Stimulated activated CD8-positive, alpha-beta memory T cell treated with anti-CD3 and anti-CD28 coated beads, Interleukin-15, amount 100 ng/mL, for 4 hours (primary cell): ENCODE measurements at places on chromosomes 2 and 18.
A peak's percentile ranks its signal among the peaks of the same experiment; 100 is the strongest.

- no peak for DNase-seq
These were observed 55.2 kb upstream of the FAM136A start for GRCh38 chr2:70356941-70357683.

- DNase-seq, result no peak
These were observed 29.3 kb downstream of the CYP26B1 start for GRCh38 chr2:72118386-72118785.

GRCh38 chr2:223877721-223878410 lies 40.5 kb upstream of the AP1S3 start:
- no peak for DNase-seq

DNA sequence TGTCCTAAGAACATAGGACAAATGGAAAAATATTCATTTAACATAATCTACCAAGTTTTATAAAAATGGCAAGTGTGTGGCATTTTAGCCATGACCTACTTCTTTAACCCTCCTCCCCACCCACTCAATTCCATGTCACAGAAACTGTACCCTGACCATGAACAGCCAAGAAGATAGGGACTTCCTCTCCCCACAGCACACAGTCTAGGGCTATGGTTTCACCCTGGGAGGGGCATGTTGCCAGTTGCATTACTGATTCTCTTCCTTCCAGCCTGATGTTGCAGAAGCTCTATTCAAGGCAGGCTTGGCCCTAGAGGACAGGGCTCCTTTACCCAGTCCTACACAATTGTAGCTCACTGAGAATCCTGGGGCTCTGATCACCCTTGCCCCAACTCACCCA lies 153.6 kb upstream of the KLF7 start:
- DNase-seq, result no peak

GRCh38 chr2:5995832-5996231 lies 303.6 kb downstream of the SOX11 start:
- DNase-seq, result no peak

GRCh38 chr2:129803871-129804270 lies 175.6 kb upstream of the RAB6C start:
- DNase-seq, result no peak

DNA sequence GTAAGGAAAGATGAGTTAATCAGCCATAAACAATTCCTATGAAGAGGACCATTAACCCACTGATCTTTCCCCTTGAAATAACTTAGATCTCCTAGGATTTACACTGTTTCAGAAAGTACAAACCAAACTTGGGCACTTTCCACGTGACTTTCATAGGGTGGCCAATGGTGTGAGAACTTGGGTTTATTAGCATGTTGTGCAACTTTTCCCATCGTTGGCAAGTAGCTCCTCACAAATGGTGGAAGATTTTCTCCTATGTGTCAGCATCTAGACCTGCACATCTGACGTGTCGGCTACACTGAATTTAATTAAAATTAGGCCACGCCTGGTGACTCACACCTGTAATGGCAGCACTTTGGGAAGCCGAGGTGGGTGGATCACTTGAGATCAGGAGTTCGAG lies 116.3 kb downstream of the GALNT1 start:
- no peak for DNase-seq

DNA sequence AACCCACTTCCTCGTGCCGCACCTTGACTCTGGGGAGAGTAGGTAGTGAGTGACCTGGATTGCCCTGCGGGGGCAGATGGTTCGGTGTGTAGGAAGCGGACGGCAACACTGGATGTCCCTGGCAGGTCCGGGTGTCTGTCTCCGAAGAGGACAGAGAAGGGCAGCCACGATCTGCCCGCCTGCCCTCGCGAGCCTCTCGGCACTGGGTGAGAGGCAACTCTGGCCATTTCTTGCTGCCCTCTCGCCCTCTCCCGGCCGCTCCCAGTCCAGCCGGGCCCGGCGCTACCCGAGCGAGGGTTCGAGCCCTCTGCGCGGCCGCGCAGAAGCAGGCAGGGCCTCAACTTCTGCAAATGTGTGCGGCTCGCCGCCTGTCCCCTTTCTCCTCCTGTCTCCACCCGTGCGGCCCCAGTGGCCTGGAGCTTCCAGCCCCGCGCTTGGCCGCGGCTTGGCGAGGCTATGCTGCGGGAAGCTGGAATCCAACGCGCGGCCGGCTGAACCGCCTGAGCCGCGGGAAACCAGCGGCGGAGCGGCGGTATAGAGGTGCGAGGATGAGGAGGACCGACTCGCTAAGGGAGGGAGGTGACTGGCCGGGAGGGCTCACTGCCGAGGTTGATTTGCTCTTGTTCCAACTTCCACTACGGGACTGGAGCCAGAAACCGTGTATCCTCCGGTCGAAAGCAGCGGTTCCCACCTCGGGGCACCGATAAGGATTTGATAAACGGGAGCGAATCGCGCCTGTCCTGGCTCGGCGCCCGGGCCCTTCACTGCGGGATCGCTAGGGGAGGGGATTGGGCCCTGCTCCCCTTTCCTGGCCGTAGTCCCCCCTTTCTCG lies 1.5 kb downstream of the EPAS1 start:
- no peak for DNase-seq

DNA sequence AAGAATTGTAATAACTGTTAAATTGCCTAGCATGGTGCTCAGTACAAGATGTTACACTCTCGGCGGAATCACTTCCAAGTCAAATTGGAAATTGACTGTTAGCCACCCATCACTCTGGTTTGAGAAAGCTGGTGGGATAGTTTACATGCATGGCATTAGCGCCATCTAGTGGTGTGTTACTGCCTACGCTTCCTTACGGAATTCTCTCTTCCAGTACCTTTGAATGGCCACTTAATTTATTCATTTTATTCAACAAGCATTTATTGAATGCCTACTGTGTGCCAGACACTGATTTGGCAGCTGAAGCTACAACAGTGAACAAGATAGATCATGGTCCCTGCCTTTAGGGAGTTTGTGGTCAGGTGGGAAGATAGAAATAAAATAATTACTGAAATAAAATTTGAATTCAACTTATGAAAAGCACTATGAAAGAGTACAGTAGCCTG lies 171.2 kb downstream of the TMEM247 start:
- peak; percentile 37 for DNase-seq

GRCh38 chr2:102606353-102606752 lies 13.0 kb upstream of the SLC9A2 start:
- no peak for DNase-seq

- no peak for DNase-seq
These were observed 668.3 kb downstream of the IRS1 start for GRCh38 chr2:226131299-226131784.

DNA sequence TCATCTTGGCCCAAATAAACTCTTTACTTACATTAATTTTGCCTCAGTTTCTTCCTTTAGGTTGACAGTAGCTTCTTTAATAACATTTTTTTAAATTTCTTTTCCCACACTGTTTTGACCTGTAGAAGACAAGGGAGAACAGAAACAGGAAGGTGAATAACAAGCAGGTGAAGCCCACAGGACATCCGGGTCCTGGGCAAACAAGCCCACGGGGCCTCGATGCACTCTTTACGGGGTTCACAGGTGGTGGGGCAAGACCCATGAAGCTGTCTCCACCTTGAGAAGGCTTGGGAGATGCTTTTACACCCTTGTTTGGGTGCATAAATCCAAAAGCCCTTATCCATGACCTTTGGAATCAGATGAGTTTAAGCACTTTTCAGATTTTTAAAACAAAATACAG lies 301.0 kb upstream of the MGAT5 start:
- no peak for DNase-seq

- DNase-seq, result peak; percentile 61
These were observed 21.6 kb upstream of the SPATA3 start for GRCh38 chr2:230974096-230974913.

DNA sequence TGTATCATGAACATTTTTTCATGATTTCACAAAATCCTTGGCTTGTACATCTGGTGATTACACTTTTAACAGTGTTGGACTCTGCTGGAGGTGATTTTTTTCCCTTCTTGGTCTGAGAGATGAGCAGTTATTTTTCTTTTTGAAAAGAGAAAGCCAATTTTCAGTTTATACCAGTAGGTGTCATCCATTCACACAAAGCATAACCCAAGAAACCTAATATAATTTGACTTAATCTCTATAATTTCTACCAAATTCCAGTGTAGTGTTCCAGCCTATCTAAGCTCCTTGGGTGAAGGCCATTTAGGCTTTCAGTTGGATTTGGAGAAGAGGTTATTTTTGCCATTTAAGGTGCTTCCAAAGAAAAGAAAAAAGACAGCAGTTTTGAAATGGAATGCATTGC lies 7.7 kb upstream of the ICOS start:
- no peak for DNase-seq

- no peak for DNase-seq
These were observed 222.6 kb downstream of the MREG start for GRCh38 chr2:215790523-215791421.

DNA sequence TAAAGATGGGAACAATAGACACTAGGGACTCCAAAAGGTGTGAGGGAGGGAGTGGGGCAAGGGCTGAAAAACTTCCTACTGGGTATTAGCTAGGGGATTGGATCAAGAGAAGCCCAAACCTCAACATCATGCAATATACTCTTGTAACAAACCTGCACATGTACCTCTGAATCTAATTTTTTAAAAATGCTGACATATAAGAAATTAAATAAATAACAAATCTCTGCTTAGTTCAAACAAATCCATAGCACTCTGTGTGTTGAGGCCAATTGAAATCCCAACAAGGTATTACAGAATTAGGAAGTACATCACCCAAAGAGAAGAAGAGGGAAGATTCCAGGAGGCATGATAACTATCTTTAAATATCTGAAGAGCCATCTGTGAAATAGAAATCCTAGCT lies 55.4 kb upstream of the CDH20 start:
- no peak for DNase-seq

GRCh38 chr18:80210312-80211083 lies 36.8 kb downstream of the PARD6G start:
- no peak for DNase-seq

GRCh38 chr18:79465392-79465991 lies 69.8 kb downstream of the NFATC1 start:
- DNase-seq, result no peak

DNA sequence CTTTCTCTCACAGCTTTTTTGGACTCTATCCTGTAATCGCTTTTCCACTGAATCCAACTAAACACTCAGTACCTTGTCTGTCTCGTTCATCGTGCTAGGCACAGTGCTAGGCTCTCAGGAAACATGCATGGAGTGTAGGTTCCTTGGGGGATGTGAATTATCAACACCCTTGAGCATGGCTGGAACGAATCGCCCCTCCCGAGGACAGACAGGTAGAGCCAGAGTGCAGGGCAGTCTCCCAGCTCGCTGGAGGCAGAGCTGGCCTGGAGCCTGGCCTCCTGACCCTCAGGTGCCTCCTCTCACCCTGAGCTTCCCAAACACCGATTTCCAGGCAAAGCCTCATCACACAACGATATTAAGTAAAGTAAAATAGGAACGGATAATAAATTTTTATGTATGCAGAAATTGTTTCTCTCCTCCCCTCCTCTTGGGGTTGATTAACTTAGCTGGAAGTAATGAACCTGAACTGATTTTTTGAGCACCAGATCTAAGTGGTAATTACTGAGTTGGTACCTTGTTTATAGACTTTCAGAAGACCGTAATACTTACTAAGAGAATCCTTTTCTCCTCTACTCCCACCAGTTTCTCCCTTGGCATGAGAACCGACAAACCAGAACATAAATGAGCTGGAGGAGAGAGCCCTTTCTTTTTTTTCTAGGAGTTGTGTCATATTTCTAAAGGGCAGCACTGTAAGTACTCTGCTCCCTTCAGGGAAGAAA lies 90.5 kb downstream of the MSH2 start:
- DNase-seq, result no peak

GRCh38 chr18:49024804-49025421 lies 74.1 kb upstream of the SMAD7 start:
- DNase-seq, result no peak

DNA sequence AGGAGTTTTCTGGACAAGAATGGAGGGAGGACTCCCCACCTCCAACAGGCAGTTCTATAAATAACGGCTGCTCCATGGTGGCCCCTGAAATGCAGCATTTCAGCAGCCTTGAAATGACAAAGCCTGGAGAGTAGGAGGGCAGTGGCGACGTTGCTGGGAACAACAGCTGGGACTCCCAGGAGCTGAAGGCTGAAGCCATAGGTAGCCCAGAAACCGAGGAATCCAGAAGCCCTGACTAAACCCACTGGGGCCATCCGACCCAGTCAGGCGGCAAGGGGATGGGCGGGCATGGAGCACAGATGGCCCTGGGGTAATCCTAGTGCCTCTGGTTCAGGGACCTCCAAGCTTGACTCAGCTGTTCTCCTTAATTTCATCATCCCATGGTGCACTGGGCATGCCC lies 9.0 kb downstream of the PRKAG3 start:
- no peak for DNase-seq

GRCh38 chr2:34179511-34179910 lies 580.4 kb upstream of the FAM98A start:
- DNase-seq, result no peak

DNA sequence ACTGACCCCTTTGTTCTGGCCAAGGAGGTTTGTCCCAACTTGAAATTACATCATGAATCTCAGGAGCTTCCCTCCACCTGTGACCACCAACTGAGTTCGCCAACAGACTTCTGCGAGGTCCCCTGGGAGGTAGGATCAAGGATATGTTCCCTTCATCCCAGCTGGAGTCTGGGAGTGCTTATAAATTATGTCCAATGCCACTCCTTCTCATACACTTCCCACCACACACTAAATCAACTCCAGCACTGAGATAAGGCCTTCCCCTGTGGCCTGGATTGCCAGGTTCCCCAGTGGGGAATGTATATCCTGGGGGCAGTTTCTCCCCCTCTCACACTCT lies 99.2 kb downstream of the RND3 start:
- no peak for DNase-seq

DNA sequence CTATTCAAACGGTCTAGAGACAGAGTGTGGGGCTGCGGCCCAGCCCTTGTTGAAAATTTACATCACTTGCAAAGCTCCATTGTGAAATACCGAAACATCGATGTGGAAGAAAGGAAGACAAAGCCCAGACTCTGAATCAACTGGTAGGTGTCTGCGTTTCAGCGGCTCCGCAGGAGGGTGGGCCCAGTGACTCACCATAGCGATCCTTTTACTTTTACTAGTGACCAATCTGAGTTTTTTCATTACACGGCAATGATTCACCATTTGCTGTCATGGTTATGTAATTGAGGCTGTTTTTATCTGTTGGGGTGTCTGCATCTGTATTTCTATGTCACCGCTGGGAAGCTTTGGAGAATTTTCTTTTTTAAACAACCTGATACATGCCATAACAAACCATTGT lies 66.6 kb upstream of the ODC1 start:
- DNase-seq, result no peak

DNA sequence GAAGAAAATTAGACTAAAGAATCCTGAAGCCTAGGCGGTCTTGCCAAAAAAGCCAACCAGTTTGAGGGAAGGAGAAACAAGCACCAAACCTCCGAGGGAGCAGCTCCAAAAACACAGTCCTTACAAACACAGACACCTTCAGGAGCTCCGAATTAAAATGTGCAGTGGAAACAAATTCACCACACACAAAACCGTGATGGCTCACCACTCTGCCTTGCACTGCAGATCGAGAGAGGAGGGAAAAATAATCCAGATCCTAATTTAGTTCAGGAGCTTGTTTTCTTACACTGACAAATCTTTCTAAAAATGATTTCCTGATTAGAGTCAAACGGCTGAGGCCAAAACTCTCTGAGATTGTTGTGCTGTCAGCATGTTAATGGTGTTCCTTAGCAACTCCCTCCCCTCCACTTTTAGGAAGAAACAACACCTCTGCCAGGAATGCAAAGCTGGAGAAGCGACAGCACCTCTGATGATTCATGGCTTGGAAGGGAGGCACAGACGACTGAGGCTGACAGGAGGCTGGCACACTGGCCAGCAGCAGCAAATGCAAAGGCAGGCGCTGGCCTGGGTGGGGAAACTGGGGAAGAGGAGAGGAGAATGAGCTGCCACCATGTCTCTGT lies 249.4 kb upstream of the KLHL29 start:
- no peak for DNase-seq

- no peak for DNase-seq
These were observed at the start of gene HOXD10 for GRCh38 chr2:176115883-176116813. Gene HOXD10 (plus strand): TSS chr2:176116778. CDS start chr2:176116834, 56 bp downstream.

- DNase-seq, result no peak
These were observed 199.2 kb upstream of the TNP1 start for GRCh38 chr2:217058791-217059755.
